Activated naive CD8-positive, alpha-beta T cell treated with anti-CD3 and anti-CD28 coated beads for 36 hours (primary cell): ENCODE measurements at places on chromosomes 13 and 19. TPM values are rescaled to one million over a fixed set of nuclear protein-coding genes. Genes with fewer than 3 reads are reported as not detected.
A peak's percentile ranks its signal among the peaks of the same experiment; 100 is the strongest.

MAB21L1 gene
- total RNA-seq = 0.06 TPM

EFNB2 gene
- 0.06 TPM for total RNA-seq

- H3K4me3 ChIP-seq = no peak overlapping the region
- H3K36me3 ChIP-seq = peaks cover 2% of the 10 kb centered on the region
- H3K4me1 ChIP-seq = peaks cover 2% of the 10 kb centered on the region
- no peak overlapping the region for H3K27ac ChIP-seq
These were observed 5.0 kb upstream of the TINCR start for GRCh38 chr19:5572556-5573286.

DNA sequence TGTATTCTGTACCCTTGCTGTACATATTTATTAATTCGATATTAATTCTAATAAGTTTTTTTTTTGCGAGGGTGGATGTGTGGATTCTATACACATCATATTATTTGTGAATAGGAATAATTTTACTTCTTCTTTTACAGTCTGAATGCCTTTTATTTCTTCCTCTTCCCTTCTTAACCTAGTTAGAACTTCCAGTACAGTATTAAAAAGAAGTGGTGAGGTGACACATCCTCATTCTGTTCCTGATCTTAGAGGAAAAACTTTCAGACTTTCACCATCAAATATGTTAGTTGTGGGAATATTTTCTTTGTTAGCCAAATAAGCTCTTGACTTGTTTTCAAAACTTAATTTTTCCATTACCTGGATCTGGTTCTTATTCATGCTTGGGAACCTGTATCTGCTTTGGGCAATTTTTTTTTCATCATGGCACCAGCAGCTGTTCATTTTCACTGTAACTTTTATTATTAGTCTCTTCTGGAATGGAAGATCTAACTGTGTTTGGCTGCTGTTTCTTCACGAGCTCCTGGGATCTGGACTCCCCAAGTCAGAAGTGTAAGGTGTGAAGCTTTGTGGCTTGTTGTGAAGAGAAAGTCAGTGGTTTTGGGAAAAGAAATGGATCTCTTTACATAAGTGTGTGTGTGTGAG is 33.1 kb downstream of the RGCC start:
- no peak for DNase-seq
- peaks cover 8% of the 10 kb centered on the region for H3K36me3 ChIP-seq
- H3K27me3 ChIP-seq = no peaks in the 10 kb centered on the region
- peak overlapping the region; percentile 60 for H3K27ac ChIP-seq

- peaks cover 16% of the 10 kb centered on the region for H3K36me3 ChIP-seq
- peaks cover 22% of the 10 kb centered on the region for H3K4me1 ChIP-seq
- no peak overlapping the region for H3K4me3 ChIP-seq
- no peak for DNase-seq
- no peaks in the 10 kb centered on the region for H3K27me3 ChIP-seq
These were observed 25.6 kb downstream of the DEDD2 start for GRCh38 chr19:42191855-42192254.
